ENCODE measurements at places on chromosomes 7 and 10.

DNA sequence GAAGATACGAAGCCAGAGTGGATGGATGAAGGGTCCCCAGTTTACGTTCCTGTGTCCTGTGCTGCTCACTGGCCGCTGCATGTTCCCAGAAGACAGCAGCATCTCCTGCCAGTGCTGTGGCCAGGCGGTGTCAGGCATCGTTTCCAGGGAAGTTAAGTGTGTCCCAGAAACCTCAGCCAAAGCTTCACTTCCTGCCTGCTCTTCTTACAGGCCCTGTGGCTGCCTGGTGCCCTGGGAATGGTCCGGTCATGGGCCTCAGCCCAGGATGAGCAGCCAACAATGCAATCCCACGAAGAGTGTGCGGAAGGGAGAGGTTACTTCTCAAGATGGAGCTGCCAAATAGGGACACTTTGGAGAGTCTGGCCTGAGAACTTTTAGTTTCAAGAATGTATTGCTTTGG is 99.7 kb upstream of the TARP start:
- DNase-seq, result no peak

DNA sequence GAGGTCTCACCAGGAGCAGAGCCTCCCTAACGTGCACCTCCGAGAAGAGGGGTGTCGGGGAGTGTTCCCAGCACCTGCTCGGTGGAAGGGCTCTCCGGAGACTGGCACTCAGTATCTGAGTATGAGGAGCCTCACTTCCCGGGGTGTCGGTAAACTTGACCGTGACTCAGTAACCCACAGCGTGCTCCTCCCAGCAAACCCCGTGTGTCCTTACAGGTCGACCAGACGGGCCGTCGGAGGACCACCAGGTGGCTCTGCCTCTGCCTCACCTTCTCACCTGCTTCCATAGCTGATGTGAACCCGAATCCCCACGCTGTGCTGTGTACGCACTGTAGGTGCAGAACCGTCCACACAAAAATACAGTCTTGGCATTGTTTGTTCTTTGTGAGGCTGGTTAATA is 29.0 kb upstream of the KNDC1 start:
- no peak for DNase-seq

DNA sequence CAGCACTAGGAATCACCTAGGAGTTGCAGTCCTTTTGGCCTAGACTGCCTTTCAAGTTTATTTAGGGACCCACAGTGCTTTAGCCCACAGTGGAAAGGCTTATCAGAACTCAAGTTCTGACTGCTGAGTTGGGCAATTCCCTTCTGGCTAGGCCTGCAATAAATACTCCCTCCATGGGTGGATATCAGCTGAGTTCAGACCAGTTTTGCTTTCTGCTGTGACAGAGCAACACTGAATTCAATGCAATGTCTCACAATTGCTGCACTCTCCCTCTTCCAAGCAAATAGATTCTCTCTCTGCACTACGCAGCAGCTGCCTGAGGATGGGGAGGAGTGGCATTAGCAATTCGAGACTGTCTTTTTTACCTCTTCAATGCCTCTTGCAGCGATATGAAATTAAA is 1153.3 kb downstream of the SORCS1 start:
- DNase-seq, result no peak

DNA sequence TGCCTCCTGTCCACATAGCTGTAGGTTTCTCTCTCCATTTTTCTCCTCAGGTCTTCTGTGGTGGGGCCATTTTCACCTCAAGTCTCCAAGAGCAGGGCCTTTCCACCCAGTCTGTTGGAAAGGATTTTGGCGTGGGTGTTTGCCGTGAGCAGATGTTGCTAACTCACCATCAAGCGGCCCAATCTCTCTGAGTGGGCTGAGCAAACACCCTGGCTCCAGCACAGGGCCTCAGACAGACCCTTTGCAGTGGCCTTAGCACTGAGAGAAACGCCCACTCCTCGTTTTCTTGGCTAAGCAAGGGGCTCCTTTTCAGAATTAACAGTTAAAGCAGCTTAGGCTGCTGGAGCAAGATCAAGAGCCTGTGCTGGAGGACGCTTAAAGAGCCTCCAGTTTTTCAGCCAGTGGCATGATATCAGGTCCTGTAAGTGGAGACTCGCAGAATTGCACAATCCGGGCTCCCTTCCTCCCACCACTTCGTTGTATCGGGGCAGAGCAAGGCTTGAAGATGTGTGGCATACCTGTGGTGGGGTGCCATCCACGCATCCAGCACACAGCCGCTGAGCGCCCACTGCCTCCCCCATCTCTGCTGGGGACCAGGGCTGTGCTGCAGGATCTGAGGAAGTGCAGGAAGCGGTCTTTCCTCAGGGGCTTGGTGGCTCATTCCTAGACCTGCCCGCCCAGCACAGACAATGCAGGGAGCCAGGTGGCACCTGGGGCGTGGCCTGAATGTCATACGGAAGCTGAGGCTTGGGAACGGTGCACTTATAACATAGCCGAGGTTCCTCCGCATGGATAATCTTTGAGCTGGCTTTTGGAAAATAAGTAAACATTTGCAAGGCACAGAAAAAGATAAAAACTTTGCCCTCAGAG is 142.7 kb downstream of the ADARB2 start:
- no peak for DNase-seq

DNA sequence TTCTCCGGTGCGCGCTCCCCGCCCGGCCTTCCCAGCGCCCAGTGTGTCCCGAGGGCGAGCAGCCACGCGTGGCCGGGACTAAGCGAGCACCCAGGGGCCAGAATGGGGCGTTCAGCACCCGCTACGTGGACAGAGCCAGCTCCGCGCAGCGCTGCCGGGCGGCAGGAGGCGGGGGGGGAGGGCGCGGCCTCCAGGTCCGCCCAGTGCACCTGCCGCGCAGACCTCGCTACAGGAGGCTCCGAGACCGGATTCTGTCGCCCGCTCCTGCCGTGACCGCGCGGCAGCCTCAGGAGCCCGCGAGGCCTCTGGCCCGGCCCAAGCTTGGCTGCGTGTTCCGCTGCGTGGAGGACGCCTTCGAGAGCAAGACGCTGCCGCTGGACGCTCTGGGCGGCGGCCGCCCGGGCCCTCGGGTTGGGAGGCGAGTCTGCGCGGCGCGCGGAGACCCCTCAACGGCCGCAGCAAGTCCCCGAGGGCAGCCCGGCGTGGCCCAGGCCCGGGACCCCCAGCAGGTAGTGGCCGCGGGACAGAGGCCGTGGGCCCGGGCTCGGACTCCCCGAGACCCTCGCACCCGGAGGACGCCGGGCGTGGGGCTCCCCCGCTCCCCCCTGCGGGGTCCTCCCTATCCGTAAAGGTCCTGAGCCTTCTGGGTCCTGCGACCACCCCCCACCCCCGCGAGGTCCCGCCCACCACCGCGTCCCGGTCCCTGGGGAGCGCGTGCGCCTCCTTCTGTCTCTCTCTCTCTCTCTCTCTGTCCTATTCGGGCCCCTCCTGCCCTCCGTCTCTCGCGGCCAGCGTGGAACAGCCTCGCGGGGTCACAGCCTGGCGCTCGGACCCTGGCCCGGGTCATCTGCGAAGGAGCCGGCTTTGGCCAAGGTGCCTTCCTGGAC is 904 bp upstream of the DPYSL4 start:
- peak; percentile 53 for DNase-seq

DNA sequence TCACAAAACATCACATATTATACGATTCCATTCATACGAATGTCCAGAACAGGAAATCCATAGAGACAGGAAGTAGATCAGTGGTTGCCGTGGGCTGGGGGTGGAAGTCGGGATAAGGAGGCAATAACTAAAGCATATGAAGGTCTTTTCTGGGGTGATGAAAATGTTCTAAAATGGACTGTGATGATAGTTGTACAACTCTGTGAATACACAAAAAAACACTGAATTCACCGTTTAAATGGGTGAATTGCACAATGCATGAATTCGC is 3.2 kb upstream of the INSIG1 start:
- no peak for DNase-seq

DNA sequence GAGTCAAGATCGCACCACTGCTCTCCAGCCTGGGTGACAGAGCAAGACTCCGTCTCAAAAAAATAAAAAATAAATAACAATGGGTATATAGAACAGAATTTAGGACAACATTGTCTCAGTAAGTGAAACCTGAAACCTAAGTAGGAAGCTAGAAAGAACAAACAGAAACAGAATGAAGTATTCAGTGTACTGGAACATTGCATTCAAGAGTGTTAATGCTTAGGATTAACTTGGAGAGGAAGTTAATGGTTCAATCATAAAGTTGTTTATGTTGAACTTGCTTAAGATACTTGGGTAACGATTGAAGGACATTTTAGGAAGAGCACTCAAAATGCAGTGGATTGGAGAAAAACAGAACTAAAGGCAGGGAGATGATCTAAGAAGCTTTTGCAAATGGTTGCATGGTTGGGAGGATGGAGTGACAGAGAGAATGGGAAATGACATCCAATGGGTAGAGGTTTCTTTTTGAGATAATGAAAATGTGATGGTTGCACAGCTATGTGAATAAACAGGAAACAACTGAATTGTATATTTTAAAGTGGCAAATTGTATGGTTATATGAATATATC is 233.7 kb downstream of the ADK start:
- peak; percentile 38 for DNase-seq

DNA sequence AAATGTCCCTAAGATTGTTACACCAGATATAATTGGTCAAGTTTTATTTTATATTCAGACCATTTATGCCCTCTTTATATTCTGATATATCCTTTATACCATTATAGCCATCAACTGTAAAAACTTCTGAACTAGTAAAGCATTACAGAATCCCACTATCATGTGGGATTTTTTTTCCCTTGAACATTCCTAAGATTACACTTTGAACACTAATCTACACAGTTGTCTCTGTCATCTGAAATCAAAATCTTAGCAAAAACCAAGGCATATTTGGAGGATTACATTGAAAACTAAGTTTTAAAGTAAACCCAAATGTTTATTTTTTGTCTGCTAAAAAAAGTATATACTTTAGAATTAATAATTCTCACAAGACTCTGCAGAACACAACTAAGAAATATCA is 116.2 kb upstream of the GPR22 start:
- no peak for DNase-seq

DNA sequence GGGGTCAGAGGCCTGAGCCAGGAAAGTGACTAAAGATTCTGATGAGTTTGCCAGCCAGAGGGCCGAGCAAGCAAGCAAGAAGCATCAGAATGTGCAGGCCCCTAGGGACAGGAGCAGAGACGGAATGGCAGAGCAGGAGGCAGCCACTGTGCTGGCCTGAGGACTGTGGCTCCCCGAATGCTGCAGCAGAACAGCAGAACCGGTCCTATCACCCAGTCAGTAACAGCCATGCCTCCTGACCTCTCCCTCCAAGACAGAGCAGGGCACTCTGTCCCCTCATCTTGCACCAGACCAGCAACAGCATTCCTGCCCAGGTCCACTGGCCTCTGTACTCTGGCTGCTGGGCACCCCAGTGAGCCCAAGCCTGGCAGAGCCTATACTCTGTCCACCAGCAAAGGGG is 85.9 kb downstream of the ARHGAP22 start:
- no peak for DNase-seq

- DNase-seq, result no peak
Measured at GRCh38 chr10:14371581-14371980, 40.9 kb upstream of the FRMD4A start.

- no peak for DNase-seq
Measured at GRCh38 chr7:134669388-134669787, 22.7 kb downstream of the BPGM start.

GRCh38 chr7:151871904-151872303 is 5.0 kb downstream of the PRKAG2 start:
- DNase-seq, result no peak

DNA sequence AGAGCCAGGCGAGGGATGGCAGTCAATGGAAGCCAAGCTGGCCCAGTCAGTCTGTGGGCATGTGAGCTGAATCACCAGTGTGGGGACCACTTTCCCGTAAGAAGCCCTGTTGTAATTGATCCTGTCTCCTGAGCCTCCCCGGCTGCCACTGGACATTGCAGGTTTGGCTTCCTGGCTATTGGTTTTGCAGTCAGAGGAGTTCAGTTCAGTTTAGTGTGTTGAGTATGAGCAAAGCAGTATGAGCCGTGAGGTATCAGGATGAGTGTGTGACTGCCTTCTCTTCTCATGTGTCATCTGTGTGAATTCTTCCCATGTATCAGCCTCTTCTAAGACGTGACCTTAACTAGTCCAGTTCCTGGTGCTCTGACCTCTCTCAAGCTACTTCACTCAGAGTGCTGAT is 227.4 kb downstream of the PRKG1 start:
- no peak for DNase-seq

DNA sequence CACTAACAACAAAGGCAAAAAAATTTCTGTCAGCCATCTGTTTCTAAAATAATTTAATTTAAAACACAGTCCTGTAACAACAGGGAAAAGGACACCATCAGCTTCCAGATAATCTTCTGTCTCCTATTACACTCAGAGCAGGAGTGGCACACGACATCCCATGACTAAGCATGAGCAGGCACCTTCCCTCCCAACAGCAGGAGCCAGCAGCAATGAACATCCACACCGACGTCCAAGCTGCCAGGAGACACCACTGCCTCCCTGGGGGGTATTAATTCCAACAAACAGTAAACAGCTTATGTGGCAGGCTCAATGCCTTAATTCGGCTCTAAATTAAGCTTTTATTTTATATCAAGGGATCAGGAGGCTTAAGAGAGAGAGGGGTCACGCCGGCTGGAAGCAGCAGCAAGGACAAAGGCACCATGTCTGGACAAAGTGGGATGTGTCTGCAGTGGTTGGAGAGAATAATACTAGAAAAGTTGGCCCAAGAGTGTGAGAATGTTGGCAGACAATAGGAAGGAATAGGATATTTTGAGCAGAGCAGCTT is 45.7 kb downstream of the KIAA1549 start:
- DNase-seq, result peak; percentile 62

- DNase-seq, result no peak
Measured at GRCh38 chr7:98681511-98681910, 64.4 kb downstream of the NPTX2 start.

- no peak for DNase-seq
Measured at GRCh38 chr7:100016215-100016901, 962 bp downstream of the ZKSCAN1 start.

GRCh38 chr7:18565337-18565736 is 69.8 kb downstream of the HDAC9 start:
- DNase-seq, result no peak

- DNase-seq, result no peak
Measured at GRCh38 chr7:39527951-39528350, 38.3 kb upstream of the YAE1 start.

DNA sequence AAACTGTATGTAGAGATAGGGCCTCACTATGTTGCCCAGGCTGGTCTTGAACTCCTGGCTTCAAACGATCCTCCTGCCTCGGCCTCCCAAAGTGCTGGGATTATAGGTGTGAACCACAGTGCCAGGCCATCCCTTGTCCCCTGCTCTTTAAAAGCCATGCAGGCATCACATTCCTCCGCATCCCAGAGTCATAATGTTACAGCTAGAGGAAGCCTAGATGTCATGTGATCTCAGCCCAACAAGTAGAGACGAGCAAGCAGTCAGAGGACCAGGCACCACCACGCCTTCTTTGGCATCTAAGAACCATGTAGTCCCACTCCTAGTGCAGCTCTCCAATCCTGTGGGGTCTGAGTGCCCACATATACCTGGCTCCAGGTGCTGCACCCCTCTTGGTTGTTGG is 13.1 kb downstream of the PODXL start:
- DNase-seq, result no peak
